ENCODE measurements at places on chromosomes 16 and 17. TPM values are rescaled to one million over a fixed set of nuclear protein-coding genes. Genes with fewer than 3 reads are reported as not detected.

- no peak for DNase-seq
Observed at GRCh38 chr17:63764716-63765115, 8.7 kb downstream of the CCDC47 start.

DNA sequence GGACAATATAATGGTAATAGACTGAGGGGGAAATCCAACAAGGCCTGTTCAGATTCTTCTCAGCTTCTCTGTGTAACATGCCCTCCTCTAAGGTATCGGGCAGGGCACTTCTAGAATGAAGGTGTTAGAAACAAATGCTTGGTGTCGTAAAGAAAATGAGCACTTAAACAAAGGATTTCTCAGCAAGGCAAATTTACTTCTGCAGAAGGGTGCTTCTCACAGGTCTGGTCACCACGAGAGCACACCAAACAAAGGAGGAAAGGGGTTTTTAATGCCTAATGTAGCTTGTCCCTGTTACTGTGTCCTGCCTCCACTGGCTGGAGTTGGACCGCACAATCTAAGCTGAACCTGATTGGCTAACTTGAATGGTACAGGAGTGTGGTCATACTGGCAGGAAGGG is 642.6 kb upstream of the CDH8 start:
- DNase-seq, result no peak

DNA sequence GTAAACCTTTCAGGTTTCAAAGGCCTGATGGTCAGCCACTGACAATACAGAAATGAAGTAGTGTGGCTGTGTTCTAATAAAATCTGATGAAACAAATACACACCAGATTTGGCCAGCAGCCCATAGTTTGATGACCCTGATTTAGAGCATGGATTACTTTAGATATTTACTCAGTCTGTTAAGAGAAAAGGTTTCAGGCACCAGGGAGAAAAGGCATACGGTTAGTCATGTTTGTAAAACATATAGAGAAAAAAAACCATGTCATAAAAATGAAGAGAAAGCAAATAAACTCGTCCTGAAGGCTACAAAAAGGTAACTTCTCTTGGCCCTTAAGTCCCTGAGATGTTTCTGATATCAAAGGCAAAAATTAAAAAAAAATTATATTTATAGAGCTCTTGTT is 112.1 kb downstream of the ADAMTS18 start:
- no peak for DNase-seq

GRCh38 chr16:84228256-84228838 is 11.5 kb downstream of the KCNG4 start:
- no peak for DNase-seq

BAIAP3 gene
- polyA plus RNA-seq, result 4.6 TPM

ALDH3A1 gene
- 1.2 TPM for polyA plus RNA-seq
